ENCODE measurements at places on chromosomes 3 and 15.

- DNase-seq: no peak
Measured at GRCh38 chr3:187006864-187007630, 76.7 kb downstream of the ST6GAL1 start.

GRCh38 chr3:55445551-55445950 is 41.6 kb downstream of the WNT5A start:
- DNase-seq: no peak

DNA sequence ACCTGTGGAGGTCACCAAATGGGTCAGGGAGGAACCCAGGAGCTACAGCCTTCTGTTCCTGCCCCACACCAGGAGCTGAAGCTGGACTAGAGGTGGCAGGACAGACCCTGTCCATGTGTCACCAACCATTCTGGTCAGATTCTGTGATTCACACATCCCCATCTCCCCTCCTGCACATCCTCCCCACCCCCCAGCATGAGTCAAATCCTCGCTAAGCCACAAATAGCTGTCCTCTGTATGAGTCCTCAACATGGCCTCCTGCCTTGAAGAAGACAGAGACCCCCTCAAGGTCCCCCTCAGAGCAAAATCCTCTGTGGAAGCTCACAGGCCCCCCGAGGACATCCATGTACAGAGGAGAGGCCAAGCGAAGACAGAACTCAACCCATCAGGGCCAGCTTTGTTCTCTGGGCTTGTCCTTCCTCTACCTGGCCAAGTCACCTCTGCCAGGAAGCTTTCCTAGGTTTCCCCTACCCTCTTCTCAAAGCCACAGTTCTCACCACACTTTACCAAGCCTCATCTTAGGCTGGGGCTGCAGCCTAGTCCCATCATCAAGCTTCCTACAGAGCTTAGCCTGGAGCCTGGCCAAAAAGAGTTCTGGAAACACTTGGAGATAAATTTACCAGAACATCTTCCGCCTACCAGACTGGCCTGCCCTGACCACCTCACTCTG is 17.1 kb downstream of the CACNA2D2 start:
- no peak for DNase-seq

DNA sequence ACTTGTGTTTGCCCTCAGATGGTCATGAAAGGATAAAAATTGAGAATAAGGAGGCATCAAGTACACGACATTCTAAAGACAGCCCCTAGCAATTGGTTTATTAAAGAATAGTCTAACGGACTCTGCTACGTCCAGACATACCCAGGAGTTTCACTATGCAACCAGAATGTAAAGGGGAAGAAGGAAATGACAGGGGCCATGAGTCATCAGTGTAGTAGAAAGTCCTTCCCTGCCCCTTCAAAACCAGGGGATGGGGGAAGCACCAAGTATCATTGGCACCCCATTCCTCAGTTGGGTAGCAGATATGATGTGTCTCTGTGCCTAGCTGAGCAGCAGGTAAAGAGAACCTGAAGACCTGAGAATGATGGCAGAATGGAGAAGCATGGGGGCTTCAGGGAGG is 367.4 kb downstream of the IL20RB start:
- DNase-seq: no peak

GRCh38 chr15:75321711-75322110 is 14.2 kb upstream of the COMMD4 start:
- DNase-seq: no peak

- peak; percentile 81 for DNase-seq
Measured at GRCh38 chr3:36729204-36730056, 34.9 kb downstream of the DCLK3 start.
